ENCODE measurements at places on chromosomes 2 and 18. TPM values are rescaled to one million over a fixed set of nuclear protein-coding genes. Genes with fewer than 3 reads are reported as not detected.

DNA sequence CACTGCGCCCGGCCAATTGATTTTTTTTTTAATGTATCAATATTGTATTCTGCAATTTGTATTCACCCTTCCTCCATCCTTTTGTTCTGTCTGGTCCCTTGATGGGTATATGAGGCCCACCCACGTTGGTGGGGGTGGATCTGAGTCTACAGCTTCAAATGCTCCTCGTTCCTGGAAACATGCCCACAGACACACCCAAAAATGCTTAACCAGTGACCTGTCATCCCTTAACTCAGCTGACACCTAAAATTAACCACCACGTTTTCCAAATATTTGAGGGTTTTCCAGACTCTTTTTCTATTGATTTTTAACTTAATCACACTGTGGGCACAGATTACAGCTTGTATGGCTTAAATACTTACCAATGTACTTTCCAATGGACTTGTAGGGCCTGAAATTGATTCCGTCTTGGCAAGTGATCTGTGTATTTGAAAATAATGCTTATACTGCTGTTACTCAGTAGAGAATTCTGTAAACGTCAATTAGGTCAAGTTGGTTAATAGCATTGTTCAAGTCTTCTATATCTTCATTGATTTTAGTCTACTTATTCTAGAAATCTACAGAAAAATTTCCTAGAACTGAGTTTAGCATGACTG is 34.4 kb upstream of the CYP27C1 start:
- peak; percentile 36 for DNase-seq

- no peak for DNase-seq
These were observed 254.9 kb downstream of the MYO3B start for GRCh38 chr2:170432823-170433222.

- DNase-seq = peak; percentile 93
These were observed 7.1 kb upstream of the KCMF1 start for GRCh38 chr2:84963692-84964405.

DNA sequence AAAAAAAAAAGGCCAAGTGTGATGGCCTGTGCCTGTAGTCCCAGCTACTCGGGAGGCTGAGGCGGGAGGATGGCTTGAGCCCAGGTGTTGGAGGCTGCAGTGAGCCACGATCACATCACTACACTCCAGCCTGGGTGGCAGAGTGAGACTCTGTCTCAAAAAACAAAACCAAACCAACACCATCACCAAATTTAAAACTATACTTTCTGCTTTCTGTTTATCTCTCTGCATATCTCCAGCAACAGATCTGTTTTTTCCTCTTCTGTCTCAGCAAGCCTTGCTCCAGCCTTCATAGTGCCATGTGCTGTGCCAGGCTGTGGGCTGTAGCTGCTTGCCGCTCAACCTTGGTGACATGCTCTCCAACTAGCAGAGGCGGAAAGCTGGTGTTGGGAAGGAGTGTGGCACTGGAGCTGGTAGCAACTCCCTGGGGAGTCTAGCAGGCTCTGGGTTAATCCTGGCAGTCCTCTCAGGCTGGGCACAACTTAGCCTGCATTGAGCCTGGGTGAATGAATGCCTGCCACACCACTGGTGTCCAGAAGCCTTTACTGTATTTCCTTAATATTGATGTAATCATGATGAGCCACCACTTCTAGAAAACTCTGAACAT is 204.1 kb downstream of the LDLRAD4 start:
- no peak for DNase-seq

GRCh38 chr2:238716585-238716984 is 131.3 kb upstream of the TWIST2 start:
- DNase-seq = no peak

GRCh38 chr2:164706522-164706921 is 85.2 kb upstream of the GRB14 start:
- peak; percentile 88 for DNase-seq

DNA sequence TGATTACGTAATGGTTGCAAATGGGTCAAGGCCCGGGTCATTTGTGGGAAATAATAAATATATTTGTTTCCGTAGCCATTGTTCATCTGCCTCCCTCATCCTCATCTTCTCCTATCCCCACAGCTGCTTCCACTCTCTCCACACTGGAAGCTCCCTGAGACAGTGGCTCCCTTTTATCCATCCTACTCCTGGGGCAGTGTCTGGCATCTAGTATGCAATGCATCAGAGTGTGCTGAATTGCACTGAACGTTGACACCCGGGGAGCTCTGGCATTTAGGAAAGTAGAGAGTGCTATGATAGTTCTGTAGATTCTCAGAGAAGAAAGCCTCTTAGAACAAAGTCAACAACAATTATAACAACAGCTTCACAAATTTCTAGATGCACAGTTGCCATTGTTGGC is 45.5 kb upstream of the NAB1 start:
- DNase-seq = no peak

DNA sequence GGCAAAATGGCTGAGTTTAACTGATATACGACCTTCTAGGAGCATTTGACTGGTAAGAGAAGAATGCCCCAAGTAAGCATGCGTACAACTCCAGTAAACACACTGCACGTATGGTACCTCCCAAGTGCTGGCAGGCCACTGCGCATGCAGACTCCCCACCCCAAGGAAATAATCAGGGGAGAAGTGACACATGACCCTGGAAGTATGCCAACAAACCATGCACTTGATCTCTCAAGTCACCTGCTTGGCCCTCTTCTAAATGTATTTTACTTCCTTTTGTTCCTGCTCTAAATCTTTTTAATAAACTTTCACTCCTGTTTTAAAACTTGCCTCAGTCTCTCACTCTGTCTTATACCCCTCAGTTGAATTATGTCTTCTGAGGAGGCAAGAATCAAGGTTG is 129.8 kb upstream of the COL5A2 start:
- DNase-seq = no peak

DNA sequence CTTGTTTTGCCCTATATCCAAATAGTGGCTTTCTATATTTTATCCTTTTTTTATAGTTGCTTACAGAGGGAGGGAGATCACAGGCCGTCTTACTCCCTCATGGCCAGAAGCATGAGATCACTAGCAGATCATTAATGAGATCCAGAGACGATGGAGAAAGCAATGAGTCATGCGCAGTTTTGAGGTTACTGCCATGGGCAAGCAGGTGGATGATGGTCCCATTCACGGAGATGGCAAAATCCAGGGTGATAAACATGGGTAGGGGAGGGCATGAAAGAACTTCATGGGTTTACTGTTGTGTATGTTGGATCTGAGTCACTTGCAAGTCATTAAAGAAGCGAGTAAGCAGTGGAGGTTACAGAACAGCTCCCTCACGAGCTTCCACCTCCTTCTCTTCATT is 60.4 kb downstream of the C18orf63 start:
- peak; percentile 15 for DNase-seq

GRCh38 chr2:174615871-174616436 is 18.4 kb upstream of the WIPF1 start:
- DNase-seq = peak; percentile 87

- DNase-seq = peak; percentile 93
These were observed 42.7 kb upstream of the TGFA start for GRCh38 chr2:70596293-70596692.

GRCh38 chr18:59562751-59563150 is 134.5 kb downstream of the CCBE1 start:
- DNase-seq = no peak

- peak; percentile 8 for DNase-seq
These were observed 38.1 kb upstream of the TCF7L1 start for GRCh38 chr2:85095094-85095493.

DNA sequence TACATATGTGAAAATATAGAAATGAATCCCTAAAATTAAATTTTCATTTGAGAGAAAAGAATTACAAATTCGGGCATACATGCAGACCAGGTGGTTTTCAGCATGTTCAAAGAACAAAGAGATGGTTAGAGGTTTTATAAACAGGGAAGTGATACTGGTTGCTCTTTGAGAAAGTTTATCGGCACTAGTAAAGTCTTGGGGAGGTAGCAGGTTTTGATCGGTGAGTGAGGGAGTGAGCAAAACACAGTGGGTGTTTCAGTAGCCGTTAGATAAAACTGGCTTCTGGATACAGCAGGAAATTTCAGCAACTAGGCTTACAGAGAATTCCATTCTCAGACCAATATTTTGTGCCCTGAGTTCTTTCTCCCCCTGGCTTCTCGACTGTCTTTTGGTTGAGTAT is 51.1 kb downstream of the DSC3 start:
- no peak for DNase-seq

DNA sequence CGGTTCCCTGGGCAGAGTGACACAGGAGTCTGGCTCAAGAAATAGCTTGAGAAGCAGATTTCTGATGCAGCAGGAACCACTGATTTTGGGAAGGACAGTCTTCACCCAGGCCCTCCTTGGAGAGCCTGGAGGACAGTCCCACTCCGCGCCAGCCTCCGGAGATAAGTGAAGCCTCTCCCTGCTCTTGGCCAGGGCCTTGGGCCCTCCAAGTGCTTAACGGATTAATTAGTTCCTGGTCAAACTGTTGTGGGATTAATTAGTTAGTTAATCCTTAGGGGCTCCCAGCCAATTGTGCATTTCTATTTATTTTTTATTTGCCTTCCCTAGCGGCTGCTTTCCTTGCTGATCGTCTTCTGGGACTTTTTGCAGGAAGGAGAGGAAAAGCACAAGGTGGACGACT is 19.6 kb downstream of the CPLX4 start:
- DNase-seq = no peak

DNA sequence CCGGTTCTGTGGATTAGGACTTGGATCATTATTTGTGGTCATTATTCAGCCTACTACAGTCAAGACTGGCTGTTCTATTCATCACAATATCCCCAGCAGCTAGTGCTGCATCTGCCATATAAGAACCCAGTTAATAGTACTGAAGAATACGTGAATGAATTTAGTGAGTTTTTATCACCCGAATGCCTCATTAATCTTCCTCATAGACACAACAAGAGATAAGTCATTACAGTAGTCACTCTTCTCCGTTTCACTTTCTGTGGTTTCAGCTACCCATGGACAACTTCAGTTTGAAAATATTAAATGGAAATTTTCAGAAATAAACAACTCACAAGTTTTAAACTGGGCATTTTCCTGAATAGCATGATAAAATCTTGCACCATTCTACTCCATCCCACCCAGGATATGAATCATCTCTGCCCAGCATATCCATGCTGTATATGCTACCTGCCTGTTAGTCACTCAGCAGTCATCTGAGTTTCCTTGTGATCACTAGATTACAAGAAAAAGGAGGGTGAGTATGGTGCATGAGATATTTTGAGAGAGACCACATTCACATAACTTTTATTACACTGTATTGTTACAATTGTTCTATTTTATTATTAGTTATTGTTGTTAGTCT is 363.7 kb upstream of the CHAC2 start:
- peak; percentile 88 for DNase-seq

- no peak for DNase-seq
These were observed 66.5 kb downstream of the EIF2AK3 start for GRCh38 chr2:88560619-88561307.

- no peak for DNase-seq
These were observed 317.2 kb downstream of the TSN start for GRCh38 chr2:122072666-122073065.

GRCh38 chr18:68234676-68235075 is 480.2 kb downstream of the TMX3 start:
- DNase-seq = peak; percentile 54

DNA sequence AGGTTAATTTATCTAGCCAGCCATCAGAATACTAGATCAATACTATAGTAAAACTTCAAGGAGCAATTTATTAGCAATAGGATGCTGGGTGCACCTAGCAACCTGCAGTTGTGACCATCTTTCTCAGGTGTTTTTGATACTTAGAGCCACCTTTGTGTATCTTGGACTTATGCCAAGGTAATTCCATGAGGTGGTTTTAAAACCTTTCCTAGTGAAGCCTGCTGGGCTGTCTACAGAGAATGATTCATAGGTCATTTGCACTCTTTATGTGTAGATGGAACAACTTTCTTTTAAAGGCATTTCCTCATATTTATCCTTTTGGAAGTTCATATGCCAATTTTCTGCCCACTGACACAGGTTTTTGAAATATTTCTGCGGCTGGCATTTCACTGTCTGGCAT is 1030.1 kb upstream of the POU3F3 start:
- DNase-seq = no peak

GRCh38 chr2:30981510-30981909 is 156.7 kb downstream of the GALNT14 start:
- DNase-seq = no peak

DNA sequence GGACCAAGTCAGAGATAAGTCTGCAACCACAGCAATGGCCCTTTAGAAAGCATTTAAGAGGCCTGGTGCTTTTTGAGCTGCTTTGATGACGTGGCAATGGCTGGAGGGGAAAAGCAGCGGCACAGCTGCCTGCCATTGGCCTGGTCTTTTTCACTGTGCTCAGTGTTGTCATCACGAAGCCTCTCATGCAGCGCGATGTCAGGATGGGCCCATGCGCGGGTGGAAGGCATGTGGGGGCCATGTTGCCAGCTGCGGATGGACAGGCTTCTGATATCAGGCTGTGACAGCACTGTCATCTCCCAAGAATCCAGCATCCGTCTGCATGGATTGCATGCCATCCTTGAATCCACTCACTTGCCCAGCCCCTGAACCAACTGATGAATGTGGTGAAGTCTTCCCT is 204.5 kb downstream of the ACKR3 start:
- no peak for DNase-seq

GRCh38 chr18:33010149-33010548 is 237.3 kb upstream of the KLHL14 start:
- DNase-seq = no peak

DNA sequence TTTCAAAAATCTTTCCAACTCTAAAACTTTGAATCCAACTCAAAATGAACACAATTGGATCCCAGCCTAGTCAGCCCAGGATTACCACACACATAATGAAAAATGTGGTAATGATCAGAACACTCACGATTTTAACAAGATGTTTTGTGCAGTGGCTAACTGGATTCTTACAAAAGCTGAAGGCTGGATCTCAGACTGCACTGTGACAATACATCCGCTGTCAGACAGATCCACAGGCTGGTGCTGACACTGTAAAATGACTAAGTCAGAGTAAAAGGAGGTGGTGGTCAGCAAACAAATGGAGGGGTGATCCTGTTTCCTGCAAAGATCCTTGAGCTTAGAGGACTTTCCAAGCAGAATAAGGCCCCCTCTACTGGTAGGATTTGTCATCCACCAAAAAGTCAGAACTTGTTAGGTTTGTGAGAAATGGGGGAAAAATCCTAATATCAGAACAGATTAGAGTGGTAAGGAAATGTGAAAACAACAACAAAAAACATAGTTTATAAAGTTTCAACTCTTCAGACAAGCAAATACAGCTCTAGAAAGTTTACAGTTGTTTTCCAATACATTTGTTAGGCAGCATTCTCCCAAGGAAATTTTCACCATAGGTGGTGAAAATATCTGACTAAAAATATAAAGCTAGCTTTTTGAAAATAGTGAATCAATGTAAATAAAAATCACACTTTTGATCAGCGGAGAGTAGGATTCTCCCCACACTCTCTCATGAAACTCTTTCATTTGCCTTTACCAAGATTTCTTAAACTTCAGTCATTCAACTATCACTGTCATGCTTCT is 211.9 kb downstream of the AGPS start:
- DNase-seq = peak; percentile 52

GRCh38 chr2:27765621-27766286 is 5.8 kb upstream of the MRPL33 start:
- no peak for DNase-seq

- DNase-seq = peak; percentile 47
These were observed 8.7 kb upstream of the ACSL3 start for GRCh38 chr2:222851956-222852617.

RFTN2 gene
- total RNA-seq = 0.10 TPM

HS1BP3 gene
- 12.1 TPM for total RNA-seq

MOGAT1 gene
- not detected for total RNA-seq

DSC1 gene
- total RNA-seq = not detected

ANTXR1 gene
- 38.6 TPM for total RNA-seq

NDUFAF7 gene
- 15.3 TPM for total RNA-seq

MLPH gene
- total RNA-seq = 50.7 TPM

LONRF2 gene
- 0.10 TPM for total RNA-seq

All from M059J (cell line).